Activated naive CD4-positive, alpha-beta T cell treated with anti-CD3 and anti-CD28 coated beads for 36 hours (primary cell): ENCODE measurements at places on chromosomes 11 and 22.

DNA sequence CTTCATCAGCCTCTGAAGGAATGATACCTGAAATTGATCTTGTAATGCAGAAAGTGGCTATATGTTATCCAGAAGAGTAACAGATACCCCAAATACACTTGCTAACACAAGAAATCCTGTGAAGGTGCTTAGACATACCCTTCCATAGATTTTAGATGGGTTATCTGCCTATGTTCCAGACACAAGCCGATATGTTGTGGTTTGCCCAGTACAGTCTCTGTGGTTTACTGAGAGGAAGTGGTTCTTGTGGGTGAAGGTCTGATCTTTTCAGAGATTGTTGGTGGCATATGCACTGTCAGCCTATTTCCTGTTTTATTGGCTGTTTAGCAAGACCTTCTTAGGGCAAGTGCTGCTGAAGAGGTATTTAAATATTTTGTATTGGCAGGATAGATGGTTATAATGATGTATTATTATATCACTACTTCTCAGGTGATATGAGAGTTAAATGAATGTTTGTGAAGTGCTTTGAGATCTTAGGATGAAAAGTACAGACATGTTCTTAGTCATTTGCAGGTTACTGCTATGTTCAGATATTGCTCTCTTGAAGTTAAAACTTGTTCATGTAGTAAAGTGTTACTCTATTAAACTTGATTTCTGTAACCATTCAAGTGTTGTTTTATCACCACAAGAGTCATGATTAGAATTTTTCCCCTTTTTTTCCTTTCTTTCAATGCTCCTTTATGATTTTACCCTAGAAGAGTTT lies 8.2 kb downstream of the ARHGEF12 start:
- peaks cover 63% of the 10 kb centered on the region for H3K27me3 ChIP-seq
- DNase-seq: peak; percentile 71
- H3K27ac ChIP-seq: no peak overlapping the region
- no peaks in the 10 kb centered on the region for H3K36me3 ChIP-seq
- no peak overlapping the region for H3K4me3 ChIP-seq

- H3K4me3 ChIP-seq: no peak overlapping the region
- H3K4me1 ChIP-seq: no peaks in the 10 kb centered on the region
- no peak overlapping the region for H3K27ac ChIP-seq
- no peak for DNase-seq
- H3K36me3 ChIP-seq: no peaks in the 10 kb centered on the region
Observed at GRCh38 chr11:78788533-78788932, 213.9 kb upstream of the NARS2 start.

GRCh38 chr22:44752285-44753188 lies at the start of gene ARHGAP8:
TSS of gene ARHGAP8 (plus strand) at chr22:44752575. CDS start at chr22:44786528, 33,953 bp downstream.
- H3K27ac ChIP-seq: no peak within 1 kb of the TSS
- H3K4me1 ChIP-seq: peaks cover 6% of the 10 kb centered on the region

- peaks cover 15% of the 10 kb centered on the region for H3K27me3 ChIP-seq
- H3K4me1 ChIP-seq: no peaks in the 10 kb centered on the region
- no peak overlapping the region for H3K4me3 ChIP-seq
- no peaks in the 10 kb centered on the region for H3K36me3 ChIP-seq
- no peak for DNase-seq
Observed at GRCh38 chr11:7844521-7844920, 47.8 kb upstream of the OR5P2 start.

DNA sequence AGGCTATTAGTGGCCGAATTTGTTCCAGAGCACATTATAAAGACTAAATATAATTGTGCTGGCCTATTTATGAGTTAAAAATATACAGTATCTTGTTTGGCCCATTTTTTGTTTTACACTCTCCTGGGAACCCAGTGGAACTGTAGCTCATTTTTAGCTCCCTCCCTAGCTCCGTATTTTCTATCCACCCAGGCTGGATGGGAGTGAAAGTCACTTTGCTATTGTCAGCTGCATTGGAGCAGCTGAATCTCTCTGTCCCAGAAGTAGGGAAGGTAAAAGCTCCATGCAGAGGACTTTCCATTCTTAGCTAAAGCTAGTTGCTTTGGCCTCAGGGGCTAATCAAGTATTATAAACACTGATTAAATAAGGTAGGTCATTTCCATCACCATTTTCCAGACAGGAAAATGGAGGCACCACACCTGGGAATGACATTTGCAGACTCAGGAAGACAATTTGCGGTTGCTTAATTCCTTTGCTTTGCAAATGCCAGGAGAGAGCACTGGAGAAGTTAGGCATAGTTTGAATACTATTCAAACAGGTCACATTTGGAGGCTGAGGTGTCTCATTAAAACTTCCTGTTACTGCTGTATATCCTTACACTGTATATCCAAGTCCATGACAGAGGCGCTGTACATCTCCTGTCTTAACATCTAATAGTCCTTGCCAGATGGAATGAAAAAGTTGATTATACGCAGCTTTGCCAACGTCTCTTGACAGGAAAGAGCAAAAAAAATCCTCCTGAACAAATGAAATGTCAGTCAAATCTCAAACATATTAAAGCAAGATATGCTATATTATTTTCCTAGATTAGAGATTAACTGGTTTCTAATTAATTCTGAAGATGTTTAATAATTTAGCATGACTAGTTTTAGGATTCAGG lies 338.1 kb upstream of the KIRREL3 start:
- H3K27me3 ChIP-seq: peaks cover 5% of the 10 kb centered on the region
- H3K36me3 ChIP-seq: no peaks in the 10 kb centered on the region
- no peak overlapping the region for H3K4me3 ChIP-seq
- no peak for DNase-seq

- no peak overlapping the region for H3K4me3 ChIP-seq
- DNase-seq: peak; percentile 67
- peaks cover 92% of the 10 kb centered on the region for H3K4me1 ChIP-seq
Observed at GRCh38 chr22:30312053-30312452, 14.7 kb downstream of the TBC1D10A start.

DNA sequence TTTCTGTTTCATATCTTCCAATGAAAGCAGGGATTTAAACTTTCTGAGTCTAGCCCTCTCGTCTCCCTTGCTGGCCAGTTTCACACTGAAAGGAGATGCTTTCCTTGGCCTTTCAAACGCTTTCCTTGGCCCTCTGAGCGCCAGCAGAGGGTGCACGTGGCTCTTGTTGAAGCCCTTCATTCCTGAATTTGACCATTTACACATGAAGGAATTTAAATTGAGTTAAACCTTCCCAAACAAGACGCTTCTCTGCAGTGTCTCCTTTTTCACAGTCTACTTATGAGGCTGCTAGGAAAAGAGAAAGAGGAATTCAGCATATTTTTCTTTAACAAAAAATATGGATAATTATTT lies 21.6 kb downstream of the NNMT start:
- H3K27ac ChIP-seq: no peak overlapping the region
- no peak overlapping the region for H3K4me3 ChIP-seq

GRCh38 chr11:131234221-131234620 lies 136.2 kb upstream of the NTM start:
- no peaks in the 10 kb centered on the region for H3K4me1 ChIP-seq
- DNase-seq: no peak
- no peak overlapping the region for H3K27ac ChIP-seq
- H3K36me3 ChIP-seq: no peaks in the 10 kb centered on the region
- H3K27me3 ChIP-seq: peaks cover 6% of the 10 kb centered on the region
- no peak overlapping the region for H3K4me3 ChIP-seq

GRCh38 chr22:17797721-17798559 lies 23.7 kb upstream of the BID start:
- DNase-seq: no peak
- H3K36me3 ChIP-seq: no peaks in the 10 kb centered on the region
- H3K27me3 ChIP-seq: no peaks in the 10 kb centered on the region
- H3K4me3 ChIP-seq: no peak overlapping the region

DNA sequence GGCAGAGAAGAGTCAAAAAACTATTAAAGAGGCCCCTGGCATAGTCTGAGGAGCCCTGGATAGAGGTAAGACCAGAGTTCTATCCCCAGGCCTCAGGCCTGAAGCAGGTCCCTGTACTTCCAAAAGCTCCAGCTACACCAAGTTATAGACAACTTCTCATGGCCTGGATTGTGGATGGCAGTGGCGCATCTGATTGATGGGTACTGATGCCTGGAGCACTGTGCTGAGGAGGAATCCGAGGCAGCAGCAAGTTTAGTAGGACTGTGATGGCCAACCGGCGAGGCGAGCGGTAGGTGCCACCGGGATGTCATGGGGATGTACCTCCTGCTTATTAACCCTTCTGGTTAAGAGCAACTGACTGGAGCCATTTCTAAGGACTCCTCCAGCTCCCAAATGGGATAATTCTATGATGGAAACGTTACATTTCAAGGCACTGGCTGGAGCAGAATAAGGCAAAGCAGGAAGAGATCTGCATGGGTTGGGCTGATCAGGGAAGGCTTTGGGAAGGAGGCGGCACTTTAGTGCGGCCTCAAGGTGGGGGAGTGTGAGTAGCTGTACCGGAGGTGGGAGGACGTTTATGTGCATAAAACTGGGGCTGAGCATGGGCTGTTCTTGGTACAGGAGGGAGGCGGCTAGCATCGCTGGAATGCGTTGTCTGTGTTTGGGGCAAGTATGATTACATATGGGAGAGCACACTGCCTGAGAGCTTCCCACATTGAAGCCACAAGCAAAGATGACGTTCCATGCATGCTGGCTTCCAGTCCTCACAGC lies 24.2 kb upstream of the JAM3 start:
- DNase-seq: no peak
- H3K27me3 ChIP-seq: peaks cover 4% of the 10 kb centered on the region
- no peak overlapping the region for H3K4me3 ChIP-seq
- no peak overlapping the region for H3K27ac ChIP-seq

DNA sequence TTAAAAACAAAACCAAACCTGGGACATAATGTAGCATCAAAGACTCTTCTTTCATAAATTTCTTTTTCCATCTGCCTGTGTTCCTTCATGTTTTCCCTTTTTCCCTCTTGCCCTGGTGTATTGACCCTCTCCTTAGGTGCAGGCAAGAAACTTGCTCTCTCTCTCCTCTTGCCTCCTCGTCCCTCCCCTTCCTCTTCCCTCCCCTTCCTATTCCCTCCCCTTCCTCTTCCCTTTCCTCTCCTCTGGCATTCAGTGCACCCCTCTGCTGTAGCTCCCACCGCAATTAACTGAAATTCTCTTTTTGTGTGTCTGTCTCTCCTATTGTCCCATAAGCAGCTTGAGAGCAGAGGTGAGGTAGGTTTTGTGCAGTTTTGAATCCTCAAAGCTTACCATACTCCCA lies 49.9 kb downstream of the CSF2RB start:
- no peak overlapping the region for H3K27ac ChIP-seq
- DNase-seq: no peak
- peaks cover 11% of the 10 kb centered on the region for H3K27me3 ChIP-seq
- no peaks in the 10 kb centered on the region for H3K4me1 ChIP-seq

DNA sequence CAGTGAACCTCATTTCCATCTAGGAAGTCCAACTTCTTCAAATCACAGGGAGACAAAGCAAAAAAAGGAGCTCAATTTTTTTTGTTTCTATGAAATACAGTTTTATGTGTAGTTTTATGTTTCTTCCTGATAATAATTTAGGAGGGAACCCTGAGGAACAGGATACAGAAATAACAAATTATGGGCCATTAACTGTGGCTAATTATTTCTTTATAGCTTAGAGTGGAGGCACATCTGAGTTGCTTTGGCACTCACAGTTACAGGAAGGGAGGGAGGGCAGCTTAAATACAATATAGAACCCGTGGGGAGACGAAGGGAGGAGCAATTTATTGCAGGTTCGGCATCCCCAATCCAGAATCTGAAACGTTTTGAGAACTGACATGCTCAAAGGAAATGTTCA lies 37.1 kb upstream of the HORMAD2 start:
- H3K27me3 ChIP-seq: peaks cover 1% of the 10 kb centered on the region
- H3K36me3 ChIP-seq: no peaks in the 10 kb centered on the region
- H3K4me1 ChIP-seq: peaks cover 8% of the 10 kb centered on the region
- no peak overlapping the region for H3K27ac ChIP-seq
- no peak for DNase-seq
- no peak overlapping the region for H3K4me3 ChIP-seq

- H3K27ac ChIP-seq: no peak overlapping the region
- H3K4me3 ChIP-seq: no peak overlapping the region
- H3K36me3 ChIP-seq: no peaks in the 10 kb centered on the region
- DNase-seq: peak; percentile 51
Observed at GRCh38 chr11:32172848-32173834, 82.3 kb downstream of the RCN1 start.

- peaks cover 9% of the 10 kb centered on the region for H3K27me3 ChIP-seq
- no peaks in the 10 kb centered on the region for H3K4me1 ChIP-seq
- no peak overlapping the region for H3K4me3 ChIP-seq
- DNase-seq: no peak
- H3K27ac ChIP-seq: no peak overlapping the region
Observed at GRCh38 chr11:8381343-8381742, 117.7 kb upstream of the LMO1 start.

DNA sequence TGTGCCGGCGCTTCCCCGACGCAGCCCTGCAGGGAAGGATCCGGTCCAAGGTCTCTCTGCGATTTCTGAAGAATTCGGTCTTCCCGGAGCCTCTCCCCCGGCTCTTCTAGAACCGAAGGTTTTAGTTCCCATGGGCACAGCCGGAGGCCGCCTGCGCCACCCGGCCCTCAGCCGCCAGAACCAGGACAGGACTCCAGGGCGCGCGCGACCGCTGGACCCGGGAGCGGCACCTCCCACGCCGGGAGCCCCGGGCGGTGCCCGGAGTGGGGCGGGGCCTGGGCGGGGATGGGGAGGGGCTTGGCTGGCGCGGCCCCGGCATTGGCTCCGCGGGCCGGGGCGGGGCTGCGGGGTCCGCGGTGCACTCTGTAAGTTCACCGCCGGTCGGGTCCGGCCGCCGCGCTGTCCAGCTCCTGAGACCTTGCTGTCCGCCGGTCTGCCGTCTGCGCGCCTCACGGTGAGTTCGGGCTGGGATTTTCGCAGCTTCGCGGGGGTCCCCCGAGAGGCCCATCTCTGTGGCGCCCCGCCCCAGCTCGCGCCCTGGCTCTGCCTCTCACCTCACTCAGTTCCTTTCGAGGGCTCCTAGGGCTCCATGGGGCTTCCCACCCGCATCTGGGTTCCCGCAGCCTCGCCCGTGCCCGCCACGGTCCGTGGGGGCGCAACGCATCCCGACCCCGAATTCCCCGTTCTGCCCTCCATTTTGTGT lies at the start of gene CDC42EP2:
CDC42EP2 (plus strand) TSS at position 366 of the 703 bp plus-strand sequence. CDS start 6,033 bp downstream, outside the sequence.
- H3K4me1 ChIP-seq: peaks cover 5% of the 10 kb centered on the region
- H3K27ac ChIP-seq: no peak within 1 kb of the TSS
- H3K4me3 ChIP-seq: peak within 1 kb of the TSS; percentile 74
- DNase-seq: peak; percentile 72
- H3K36me3 ChIP-seq: no peaks in the 10 kb centered on the region
- H3K27me3 ChIP-seq: peaks cover 8% of the 10 kb centered on the region

DNA sequence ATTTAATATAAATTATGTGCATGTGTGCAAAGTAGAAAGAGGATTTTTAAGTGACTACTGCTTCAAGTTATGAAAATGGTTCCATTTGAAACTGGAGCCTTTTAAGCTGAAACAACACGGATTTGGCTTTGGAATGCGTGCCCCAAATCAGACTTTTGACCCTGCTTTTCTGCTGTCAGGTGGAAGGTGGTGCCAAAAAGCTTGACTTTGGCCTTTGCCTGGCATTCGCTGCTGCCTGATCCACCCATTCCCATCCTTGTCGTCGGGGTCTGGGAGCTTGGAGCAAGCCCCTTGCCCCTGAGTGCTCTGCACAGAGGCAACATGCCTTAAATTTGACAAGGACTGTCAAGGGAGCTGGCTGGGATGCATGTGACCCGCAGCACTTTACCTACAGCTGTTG lies 335.3 kb upstream of the SYN3 start:
- no peaks in the 10 kb centered on the region for H3K4me1 ChIP-seq
- no peaks in the 10 kb centered on the region for H3K36me3 ChIP-seq
- no peak overlapping the region for H3K4me3 ChIP-seq
